DMS 273 treated with DMSO at 0.1 percent for 48 hours (cell line): ENCODE measurements at places on chromosomes 6 and 20.
A peak's percentile ranks its signal among the peaks of the same experiment; 100 is the strongest.

- no peak for DNase-seq
Measured at GRCh38 chr6:28673417-28673786, 147.7 kb downstream of the GPX5 start.

GRCh38 chr20:11912659-11913415 lies 4.9 kb upstream of the BTBD3 start:
- DNase-seq, result no peak

GRCh38 chr6:162058281-162058875 lies 669.2 kb downstream of the PRKN start:
- DNase-seq, result no peak

DNA sequence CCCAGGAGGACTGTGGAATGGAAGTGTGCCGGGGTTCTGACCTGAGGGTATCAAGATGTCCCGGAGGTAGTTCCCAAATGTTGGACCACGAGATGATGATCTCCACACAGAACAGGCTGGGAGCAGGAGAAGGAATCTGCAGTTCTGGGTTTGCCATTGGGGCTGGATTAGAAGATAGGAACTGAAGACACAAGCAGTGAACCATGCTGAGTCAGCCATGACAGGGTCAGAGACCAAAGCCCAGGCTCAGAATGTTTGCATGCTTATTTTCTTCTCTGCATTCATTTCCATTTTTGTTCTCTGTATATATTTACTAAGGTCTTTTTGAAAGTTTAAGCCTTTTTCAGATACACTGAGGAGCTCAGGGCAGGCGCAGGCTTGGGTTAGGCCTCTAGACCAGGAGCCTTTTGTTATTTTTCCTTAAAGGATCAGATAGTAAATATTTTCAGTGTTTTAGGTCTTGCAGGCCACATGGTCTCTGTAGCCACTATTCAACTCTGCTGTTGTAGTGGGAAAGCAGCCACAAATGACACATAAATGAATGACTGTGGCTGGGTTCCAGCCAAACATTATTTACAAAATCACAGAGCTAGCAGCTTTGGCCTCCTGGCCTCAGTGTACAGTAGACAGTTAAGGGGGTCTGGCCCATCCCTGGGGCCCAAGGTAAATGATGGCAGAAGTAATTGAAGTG lies 28.5 kb downstream of the SLC35D3 start:
- no peak for DNase-seq

DNA sequence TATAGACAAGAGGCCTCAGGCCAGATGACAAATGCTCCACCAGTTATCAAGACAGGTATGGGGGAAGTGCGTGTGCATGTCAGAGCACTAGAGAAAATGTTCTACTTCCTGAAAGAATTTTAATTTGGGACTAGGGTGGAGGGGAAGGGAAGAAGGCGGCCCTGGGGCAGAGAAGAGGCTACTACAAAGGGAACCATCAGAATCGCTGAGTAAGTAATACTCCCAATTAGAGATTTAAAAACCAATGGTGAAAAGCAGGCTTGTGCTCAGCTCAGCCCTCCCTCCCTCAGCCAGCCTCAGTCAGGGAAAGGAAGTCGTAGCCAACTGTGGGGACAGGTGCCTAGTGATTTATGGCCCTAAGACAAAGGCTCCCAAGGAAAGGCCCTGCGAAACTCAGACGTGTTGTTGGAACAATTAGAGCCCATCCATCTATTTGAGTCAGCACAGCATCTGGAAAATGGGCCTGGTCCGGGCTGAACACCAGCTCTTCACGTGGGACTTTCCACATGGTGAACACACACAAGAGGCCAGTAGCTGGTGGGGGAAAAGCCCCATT lies 15.0 kb upstream of the MAFB start:
- DNase-seq, result no peak

DNA sequence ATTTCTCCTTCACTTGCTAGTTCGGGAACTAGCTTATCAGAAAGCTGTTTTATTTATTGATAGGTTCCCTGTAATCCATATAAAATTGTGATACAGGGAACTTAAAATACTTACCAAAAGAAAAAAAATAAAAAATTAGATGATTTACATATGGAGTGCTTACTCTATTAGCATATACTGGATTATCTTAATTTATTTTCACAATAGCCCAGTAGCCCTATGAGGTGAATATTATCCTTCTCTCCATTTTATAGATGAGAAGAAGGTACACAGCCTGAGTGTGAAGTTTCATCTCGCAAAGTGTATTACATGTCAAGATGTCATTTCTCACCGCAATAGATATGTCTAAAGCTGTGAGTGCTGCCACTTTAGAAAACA lies 463.5 kb downstream of the CDKAL1 start:
- DNase-seq, result no peak

GRCh38 chr6:18485660-18486435 lies 98.7 kb downstream of the RNF144B start:
- DNase-seq, result no peak

GRCh38 chr6:28269492-28269891 lies 2.5 kb downstream of the ZSCAN26 start:
- DNase-seq, result no peak

DNA sequence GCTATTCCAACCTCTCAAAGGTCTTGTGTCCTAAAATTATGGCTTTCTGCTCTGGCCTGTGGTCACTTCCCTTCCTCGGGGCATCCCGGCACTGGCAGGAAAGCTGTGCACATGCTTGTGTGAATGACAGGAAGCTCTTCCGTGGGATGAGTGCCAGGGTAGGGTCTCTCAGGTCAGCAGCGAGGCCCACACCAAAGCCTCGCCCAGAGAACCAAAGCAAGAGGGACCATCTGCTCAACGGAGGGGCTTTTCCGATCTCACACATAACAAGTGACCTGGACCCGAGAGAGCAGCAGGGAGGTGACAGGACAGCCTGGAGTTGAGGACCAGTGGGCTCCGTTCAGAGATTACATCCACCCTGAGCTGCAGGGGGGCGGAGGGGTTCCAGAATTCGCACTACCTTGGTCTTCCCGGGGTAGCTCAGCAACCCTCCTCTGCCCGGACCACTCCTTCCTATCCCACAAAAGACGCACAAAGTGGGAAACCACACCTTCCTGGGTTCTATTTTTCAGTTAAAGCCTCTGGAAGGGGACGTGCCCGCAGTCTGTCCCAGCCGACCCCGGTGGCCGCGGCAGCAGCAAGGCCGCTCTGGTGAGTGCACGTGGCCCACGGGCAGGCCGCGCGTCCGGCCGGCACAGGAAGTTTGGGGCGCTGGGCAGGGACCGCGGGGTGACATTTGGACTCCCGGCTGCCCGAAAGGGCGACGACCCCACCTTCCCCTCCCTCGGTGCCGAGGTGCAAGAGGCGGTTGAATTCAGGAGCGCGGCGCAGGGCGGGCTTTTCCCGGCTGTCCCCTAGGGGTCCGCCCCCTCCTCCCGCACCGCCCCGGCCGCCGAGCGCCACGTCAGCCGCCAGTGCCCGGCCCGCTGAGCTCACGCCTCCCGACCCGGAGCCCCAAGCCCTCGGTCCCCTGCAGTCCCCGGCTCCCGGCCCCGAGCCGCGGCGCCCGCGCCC lies 988 bp downstream of the TXNDC5 start:
- peak; percentile 16 for DNase-seq

DNA sequence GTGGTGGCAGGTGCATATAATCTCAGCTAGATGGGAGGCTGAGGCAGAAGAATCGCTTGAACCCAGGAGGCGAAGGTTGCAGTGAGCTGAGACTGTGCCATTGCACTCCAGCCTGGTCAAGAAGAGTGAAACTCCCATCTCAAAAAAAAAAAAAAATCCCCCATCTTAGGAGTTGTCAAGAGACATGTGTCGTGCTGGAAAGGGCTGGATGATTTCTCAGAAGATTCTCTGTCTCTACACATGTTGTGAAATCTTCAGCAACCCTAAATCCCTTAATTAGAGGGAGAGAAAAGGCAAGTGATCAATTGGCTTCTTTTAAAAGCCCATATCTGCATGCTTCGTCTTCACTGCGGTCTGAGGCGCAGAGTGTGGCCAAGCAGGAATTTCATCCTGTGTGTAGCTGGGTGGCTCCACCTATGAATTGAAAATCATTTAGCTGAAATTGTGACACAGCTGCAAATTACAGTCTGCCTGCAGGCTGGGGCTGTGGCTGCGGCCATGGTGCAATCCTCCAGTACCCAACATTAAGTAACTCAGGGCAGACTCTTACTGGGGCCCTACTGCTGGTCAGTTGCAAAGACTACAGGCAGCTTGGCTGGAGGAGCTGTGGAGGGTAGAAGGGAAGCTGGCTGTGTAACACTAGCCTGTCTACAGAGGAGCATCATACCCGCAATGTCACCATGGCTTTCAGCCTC lies 3.2 kb upstream of the TGM3 start:
- DNase-seq, result no peak
